ENCODE measurements at places on chromosomes 3 and 15. TPM values are rescaled to one million over a fixed set of nuclear protein-coding genes. Genes with fewer than 3 reads are reported as not detected.

GRCh38 chr15:95169541-95170459 is 938.4 kb downstream of the MCTP2 start:
- DNase-seq: peak; percentile 28

- DNase-seq: no peak
Observed at GRCh38 chr15:42057799-42058646, 36.3 kb downstream of the PLA2G4D start.

Gene PTX3
- polyA plus RNA-seq: 7.5 TPM

Gene SMCO1
- polyA plus RNA-seq: 2.9 TPM

DNA sequence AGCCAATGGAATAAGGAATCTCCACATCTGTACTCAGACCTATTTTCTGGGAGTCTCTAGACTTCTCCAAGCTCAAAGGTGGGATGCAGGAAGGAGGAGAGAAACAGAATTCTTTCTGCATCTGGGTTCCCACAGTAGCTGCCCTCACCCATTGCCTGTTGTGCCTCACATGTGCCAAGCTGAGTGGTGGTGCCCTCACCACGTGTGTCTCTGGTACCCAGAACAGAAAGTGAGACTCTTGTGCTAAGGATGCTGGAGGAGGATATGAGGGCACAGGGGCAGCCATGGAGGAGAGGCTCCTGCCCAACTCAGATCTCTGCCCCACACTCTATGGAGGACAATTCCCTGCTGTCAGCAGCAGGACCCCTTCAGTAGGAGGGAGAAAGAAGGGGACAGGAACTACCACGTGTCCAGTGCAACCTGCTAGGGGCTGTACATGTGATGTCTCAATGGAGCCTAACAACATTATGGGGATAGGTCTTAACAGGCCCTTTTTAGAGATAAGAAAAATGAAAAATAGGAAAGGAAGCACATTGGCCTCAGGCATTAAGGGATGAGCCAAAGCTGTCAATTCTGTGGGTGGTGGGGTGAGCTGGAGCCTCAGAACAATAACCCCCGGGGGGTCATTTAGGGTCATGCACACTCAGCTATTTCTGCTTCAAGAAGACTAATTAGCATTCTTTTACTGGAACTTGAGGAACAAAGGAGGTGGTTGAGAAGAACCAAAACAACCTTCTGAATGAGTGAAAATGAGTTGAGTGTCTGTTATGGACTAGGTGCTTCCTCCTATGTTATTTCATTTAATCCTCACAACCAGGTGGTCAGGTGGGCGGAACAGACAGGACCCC is 16.3 kb upstream of the NOX5 start:
- no peak for DNase-seq

DNA sequence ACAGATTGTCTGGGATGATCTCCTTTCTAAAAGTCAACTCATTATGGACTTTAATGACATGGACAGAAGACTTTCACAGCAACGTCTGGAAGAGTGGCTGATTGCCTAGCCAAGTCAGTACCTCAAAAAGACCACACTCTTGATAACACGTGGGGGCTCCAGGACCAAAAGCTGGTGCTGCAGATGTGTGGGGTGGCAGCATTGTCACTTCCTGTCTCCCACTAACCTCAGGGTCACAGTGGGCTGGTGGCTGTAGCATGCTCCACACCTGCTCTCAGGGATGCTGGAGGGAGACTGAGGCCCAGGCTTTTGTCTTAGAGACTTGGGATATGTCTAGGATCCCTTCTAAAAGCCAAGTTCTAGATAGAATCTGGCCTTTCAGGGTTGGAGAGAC is 118.1 kb downstream of the APBA2 start:
- no peak for DNase-seq

DNA sequence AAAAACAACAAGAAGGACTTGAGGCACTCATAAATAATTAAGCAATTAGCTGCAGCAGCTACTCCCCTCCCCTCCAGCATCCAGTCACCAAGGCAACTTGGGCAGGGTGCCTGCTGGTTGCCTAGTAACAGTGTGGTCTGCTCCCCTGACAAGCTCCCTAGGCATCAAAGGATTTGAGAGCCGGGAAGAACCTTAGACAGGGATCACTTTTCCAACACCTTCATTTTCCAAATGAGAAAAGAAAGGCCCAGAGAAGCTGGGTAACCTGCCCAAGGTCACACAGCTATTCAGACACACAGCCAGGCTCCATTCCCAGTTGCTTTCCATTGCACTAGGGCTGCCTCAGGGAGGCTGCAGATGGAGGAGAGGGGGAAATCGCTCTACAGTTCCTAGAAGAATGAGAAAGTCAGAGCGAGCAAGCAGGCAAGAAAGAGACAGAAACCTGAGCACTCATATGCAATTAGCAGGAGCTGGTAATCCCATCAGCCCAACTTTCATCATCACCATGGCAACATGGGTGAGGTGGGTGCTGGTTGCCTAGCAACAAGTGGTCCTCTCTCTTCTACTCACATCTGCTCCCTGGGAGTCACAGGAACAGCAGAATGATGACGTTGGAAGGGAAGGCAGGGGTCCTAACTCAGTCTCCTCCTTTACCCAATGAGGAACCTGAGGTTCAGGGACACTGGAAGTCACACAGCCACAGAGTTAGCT is 3.6 kb upstream of the EIF4E3 start:
- no peak for DNase-seq

DNA sequence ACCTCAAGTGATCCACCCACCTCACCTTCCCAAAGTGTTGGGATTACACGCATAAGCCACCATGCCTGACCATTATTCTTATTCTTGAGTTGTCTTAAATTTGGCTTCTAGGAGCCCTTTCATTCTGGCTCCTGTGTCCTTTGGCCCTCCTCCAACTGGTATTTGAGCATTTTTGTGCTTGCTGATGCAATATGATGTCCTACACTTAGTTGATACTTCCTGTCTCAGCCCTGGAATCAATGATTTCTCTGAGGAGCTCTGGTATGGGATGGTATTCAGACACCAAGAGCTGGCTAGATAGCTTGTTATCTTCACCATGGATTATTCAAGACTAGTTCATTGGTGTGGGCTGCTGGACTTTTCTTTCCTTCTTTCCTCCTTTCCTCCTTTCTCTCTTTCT is 25.4 kb downstream of the ZNF621 start:
- no peak for DNase-seq

GRCh38 chr3:190566043-190566933 is 52.4 kb downstream of the IL1RAP start:
- DNase-seq: peak; percentile 34

DNA sequence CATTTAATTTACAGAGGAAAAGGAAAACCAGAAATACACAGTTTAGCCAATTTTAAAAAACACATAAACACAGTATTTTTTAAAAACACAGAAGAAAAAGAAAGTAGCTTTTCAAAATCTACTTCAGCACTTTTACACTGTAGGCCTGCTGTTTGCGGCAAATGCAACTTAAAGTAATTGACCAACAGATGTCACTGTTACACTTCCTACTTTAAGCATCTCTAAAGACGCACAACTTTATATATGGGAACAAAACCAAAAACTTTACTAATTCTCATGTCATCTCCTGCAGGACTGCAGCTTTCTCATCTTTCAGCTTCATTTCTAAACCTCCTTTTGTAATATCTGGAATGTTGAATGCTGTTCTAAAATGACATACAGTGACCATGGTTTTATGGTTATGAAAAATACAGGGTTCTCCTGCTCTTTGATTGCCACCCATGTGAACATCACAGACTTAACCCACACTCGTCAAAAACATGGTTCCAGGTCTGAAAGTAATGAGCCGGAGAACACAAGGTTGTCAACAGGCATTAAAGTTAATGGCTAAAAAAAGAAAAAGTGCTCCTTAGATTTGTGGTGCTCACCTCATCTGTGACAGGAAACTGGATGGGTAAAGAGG is 107.9 kb downstream of the FMN1 start:
- DNase-seq: peak; percentile 77

GRCh38 chr3:178147001-178147400 is 389.2 kb upstream of the KCNMB2 start:
- no peak for DNase-seq

DNA sequence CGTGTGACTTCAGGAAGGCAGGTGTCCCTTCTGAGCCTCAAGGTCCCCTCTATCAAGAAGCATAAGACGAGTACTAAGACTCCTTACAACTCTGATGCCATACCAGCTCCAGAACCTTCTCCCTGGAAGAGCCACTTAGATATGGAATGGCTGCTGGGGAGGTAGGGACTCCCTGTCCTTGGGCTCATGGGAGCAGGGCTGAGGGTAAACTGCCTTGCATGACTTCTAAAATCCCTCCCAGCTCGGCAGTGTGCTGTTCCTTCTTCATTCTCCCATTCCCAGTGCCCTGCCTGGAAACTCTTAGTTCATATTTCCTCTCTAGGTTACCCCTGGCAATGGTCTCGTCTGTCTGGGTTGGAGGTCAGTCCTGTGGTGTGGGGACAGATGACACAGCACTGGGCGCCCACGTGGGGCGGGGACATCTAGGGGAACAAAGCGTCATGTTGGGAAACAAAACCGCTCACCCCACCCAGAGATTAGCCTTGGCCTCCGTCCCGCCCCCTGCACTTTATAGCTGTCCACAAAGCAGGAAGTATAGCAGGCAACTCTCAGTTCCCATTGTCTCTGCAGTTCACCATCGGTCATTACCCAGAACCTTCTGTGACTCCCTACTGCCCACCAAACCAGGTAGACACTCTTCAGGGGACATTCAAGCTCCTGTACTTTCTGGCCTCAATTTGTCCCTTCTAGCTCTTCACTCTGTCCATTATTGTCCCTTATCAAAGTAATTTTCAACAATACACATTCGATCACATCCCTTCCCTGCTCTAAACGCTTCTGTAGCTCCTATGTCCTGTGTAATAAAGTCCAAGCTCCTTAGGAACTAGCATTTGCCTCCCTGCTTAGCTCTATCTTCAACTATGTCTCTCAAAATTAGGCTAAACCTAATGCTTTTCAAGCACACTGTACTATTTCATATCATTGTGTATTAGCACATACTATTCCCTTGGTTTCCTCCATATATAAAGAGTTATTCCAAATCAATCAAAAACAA is 73.8 kb downstream of the IQSEC1 start:
- no peak for DNase-seq

Gene ANKRD34C
- polyA plus RNA-seq: not detected

DNA sequence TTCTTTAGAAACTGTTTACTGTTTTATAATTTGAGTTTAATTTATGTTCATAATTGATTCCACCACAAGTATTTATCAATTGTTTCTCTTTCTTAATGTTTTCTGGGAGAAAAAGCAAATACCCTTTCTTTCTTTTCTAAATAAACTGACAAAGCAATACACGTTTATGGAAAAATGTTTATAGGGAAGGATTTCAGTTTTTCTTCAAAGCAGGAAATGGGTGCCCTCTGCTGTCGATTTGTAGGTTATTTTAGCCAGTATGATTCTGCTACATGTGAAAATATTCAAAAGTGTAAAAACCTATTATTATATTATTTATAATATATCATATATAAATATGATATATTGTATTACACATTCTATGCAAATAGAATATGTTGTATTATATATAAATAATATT is 921.0 kb upstream of the ROBO1 start:
- peak; percentile 19 for DNase-seq

DNA sequence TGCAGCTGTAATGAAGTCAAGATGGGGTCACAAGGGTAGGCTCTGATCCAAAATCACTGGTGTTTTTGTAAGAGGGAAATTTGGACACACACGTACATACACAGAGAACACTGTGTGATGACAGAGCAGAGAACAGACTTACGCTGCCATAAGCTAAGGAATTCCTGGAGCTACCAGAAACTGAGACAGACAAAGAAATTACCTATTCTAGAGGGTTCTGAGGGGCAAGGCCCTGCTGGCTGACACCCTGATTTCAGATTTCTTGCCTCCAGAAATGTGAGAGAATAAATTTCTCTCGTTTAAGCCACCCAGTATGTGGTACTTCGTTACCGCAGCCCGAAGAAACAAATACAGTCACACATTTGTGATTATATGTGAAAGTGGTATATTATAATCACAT is 24.8 kb downstream of the CBLB start:
- no peak for DNase-seq
